ENCODE measurements at places on chromosomes 4 and X. TPM values are rescaled to one million over a fixed set of nuclear protein-coding genes. Genes with fewer than 3 reads are reported as not detected.

SH3TC1 gene
- 23.1 TPM for total RNA-seq

RRAGB gene
- 7.3 TPM for total RNA-seq

GUF1 gene
- 38.9 TPM for total RNA-seq

TMEM35A gene
- not detected for total RNA-seq

VCX3B gene
- not detected for total RNA-seq

TMEM144 gene
- 0.32 TPM for total RNA-seq

VSIG4 gene
- total RNA-seq, result not detected

HERC6 gene
- 6.8 TPM for total RNA-seq

LRP2BP gene
- total RNA-seq, result 1.2 TPM

GAGE1 gene
- total RNA-seq, result not detected

SPANXN3 gene
- total RNA-seq, result not detected

OCRL gene
- total RNA-seq, result 0.77 TPM

ADH7 gene
- not detected for total RNA-seq

Measured in activated T-helper 17 cell treated with anti-CD3 and anti-CD28 coated beads, Interleukin-2, amount 50 U/mL, for 72 hours (primary cell).